ENCODE measurements at places on chromosomes 7 and 10.
A peak's percentile ranks its signal among the peaks of the same experiment; 100 is the strongest.

GRCh38 chr10:59904426-59905065, 1.8 kb downstream of the CCDC6 start:
- H3K4me3 ChIP-seq: peak overlapping the region; percentile 91
- no peaks in the 10 kb centered on the region for H3K27me3 ChIP-seq
- peak overlapping the region; percentile 92 for H3K27ac ChIP-seq
- DNase-seq: no peak

DNA sequence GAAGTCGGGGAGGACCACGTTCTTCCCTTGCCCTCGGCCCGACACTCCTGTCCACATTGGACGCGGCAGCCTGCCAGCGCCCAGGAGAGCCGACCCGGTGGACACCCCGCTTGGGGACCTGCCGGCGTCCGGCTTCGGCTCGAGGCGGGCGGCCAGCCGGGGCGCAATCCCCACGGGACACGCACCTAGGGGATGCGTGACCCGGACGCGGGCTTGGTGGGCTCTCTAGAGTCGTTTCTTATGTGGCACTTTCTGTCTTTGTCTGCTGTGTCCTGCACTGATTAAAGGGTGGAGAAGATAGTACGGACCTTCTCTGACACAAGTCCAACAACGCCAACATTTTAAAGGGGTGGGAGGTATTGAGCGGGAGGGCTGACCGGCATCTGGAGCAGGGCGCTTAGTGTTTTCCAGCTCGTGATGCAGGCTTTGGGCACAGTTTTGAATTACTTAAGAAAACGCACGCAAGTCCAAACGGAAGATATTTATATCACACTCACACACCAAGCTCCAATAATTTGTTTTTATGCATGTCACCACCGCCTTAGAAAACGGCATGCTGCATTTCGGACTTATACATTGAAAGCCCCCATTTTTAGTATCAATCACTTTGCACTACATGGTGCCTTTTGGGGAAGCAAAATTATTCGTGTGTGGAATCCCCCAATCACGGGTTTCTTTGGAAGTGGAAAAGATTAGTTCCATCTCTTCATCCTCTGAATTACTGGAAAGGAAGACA, 3.9 kb upstream of the SPAG6 start:
- no peak for DNase-seq
- H3K36me3 ChIP-seq: peaks cover 2% of the 10 kb centered on the region
- H3K27ac ChIP-seq: no peak overlapping the region
- H3K27me3 ChIP-seq: peaks cover 91% of the 10 kb centered on the region
- H3K4me1 ChIP-seq: peaks cover 12% of the 10 kb centered on the region

DNA sequence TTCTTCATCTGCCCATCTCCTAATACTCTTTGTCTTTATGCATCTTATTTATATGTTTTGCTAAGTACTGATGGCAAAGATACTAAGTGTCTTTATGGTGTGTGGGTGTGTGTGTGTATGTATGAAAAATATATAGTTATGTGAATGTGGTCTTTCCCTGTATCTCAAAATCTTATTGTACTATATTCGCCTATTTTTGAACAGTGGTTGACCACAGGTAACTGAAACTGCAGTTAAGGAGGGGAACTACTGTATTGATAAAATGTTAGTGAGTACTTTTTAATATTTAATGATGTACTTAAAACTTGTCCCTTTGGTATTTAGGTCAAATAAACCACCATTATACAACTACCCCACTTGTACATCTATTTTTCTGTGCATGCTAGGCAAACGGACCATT, 85.9 kb downstream of the ADD3 start:
- H3K27ac ChIP-seq: no peak overlapping the region
- H3K4me1 ChIP-seq: no peaks in the 10 kb centered on the region
- H3K36me3 ChIP-seq: no peaks in the 10 kb centered on the region

DNA sequence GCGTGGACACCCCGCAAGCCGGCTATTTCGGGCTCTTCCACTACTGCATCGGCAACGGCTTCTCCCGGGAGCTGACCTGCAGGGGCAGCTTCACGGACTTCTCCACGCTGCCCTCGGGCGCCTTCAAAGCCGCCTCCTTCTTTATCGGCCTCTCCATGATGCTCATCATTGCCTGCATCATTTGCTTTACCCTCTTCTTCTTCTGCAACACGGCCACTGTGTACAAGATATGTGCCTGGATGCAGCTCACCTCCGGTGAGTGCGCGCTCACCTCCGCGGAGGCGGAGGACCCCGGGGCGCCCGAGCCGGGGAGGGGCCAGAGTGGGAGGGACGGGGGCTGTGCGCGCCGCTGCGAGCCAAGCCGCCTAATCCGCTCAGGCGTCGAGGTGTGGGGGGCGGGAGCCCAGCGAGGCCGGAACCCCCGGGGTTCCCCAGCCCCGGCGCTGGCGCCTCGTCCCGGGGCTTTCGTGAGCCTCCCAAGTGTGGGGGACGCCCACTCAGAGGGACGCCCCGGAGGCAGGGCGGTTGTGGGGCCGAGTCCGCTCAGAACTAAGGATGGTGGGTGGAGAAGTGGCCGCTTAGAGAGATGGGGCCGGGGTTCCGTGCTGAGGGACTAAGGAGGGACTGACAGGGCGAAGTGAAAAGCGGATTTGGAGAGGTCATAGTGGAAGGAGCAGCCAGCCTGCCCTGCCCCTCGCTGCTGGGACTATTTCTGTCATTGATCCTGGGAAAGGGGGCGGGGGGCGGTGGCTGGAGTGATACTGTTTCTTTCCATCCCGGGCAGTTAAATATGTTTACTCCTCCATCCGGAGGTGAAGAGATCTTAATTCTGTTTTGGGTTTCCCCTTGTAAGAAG, 795 bp downstream of the LHFPL3 start:
- DNase-seq: no peak
- H3K4me3 ChIP-seq: peak overlapping the region; percentile 56
- H3K27ac ChIP-seq: no peak overlapping the region
- peaks cover 2% of the 10 kb centered on the region for H3K4me1 ChIP-seq
- H3K27me3 ChIP-seq: peaks cover 95% of the 10 kb centered on the region

GRCh38 chr7:136053689-136054485, 76.7 kb upstream of the MTPN start:
- no peaks in the 10 kb centered on the region for H3K27me3 ChIP-seq
- H3K4me1 ChIP-seq: peaks cover 41% of the 10 kb centered on the region
- no peak overlapping the region for H3K27ac ChIP-seq
- H3K4me3 ChIP-seq: no peak overlapping the region
- DNase-seq: no peak
- peaks cover 2% of the 10 kb centered on the region for H3K36me3 ChIP-seq

- no peaks in the 10 kb centered on the region for H3K27me3 ChIP-seq
- no peak overlapping the region for H3K4me3 ChIP-seq
- peaks cover 38% of the 10 kb centered on the region for H3K4me1 ChIP-seq
- H3K27ac ChIP-seq: peak overlapping the region; percentile 61
- H3K36me3 ChIP-seq: peaks cover 19% of the 10 kb centered on the region
- DNase-seq: peak; percentile 35
Observed at GRCh38 chr7:47088329-47089067, 493.4 kb downstream of the TNS3 start.
